ENCODE measurements at places on chromosomes 16 and 17.

- no peak for DNase-seq
These were observed 114.9 kb upstream of the PLCG2 start for GRCh38 chr16:81664153-81664552.

DNA sequence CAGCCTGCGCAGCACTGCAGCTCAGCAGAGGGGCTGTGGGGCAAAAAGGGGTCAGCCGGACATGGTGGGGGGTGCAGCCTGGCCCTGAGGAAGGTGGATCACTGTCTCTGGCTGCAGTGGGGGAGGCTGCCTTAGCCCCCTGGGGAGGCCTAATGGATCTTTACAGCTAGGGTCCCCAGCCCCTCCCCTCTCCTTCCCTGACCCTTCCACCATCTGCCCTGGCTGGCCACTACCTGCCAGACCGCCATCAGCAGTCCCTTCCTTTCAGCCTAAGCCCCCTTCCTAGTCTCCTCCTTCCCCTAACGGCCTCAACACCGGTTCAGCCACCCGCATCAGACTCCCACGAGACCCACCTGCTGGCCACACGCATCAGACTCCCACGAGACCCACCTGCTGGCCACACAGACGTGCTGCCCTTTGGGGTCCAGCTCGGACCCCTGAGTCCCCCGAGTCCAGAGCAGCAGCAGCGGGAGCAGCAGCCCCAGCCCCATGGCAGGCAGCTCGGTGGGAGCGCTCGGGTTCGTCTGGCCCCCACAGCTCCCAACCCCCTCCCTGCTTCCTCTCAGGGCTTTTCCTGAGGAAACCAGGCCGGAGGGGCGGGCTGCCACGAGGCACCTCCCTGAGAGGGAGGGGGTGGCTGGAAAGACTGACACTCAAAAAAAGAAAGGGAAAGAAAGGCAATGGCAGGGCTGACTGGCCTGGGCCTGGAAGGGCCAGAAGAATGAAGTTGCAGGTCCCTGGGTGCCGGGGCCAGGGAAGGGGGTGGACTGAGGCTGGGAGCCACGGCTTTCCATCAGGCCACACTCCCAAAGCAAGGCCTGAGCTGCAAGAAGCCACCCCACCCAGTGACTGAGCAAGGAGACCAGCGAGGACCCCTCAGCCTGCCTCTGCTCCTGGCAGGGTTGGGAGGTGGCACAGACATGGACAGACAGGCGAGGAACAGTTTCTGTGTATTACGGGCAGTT, at the start of gene SCARF1:
TSS of gene SCARF1 (minus strand) at position 526 of the 965 bp plus-strand sequence. CDS start at position 491, 35 bp downstream.
- no peak for DNase-seq

DNA sequence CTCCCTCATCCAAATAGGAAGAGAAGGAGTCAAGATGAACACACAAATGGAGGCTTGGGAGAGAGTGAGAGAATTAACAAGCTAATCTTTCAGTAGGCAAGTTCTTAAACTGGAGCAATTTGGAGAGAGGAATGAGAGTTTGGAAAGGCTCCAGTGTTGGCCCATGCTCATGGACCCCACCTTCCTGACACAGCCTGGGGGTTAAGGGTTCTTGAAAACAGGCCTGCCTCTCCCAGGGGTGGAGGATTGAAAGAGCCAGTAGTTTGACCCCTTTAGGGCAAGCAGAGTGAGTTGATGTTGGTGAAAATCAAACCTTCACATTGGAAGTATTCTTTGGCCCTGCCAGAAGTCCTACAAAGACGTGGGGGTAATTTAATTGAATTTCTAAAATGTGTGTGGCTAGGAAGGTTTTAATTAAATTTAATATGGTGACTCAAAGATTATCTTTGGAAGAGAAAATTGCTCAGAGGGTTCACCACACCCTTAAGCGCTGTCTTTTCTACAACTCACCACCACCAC, 5.8 kb downstream of the HOXB3 start:
- DNase-seq: no peak

GRCh38 chr16:4319454-4320421, 3.9 kb downstream of the GLIS2 start:
- DNase-seq: peak; percentile 73

- peak; percentile 6 for DNase-seq
These were observed 5.2 kb upstream of the AATF start for GRCh38 chr17:36943250-36944191.

DNA sequence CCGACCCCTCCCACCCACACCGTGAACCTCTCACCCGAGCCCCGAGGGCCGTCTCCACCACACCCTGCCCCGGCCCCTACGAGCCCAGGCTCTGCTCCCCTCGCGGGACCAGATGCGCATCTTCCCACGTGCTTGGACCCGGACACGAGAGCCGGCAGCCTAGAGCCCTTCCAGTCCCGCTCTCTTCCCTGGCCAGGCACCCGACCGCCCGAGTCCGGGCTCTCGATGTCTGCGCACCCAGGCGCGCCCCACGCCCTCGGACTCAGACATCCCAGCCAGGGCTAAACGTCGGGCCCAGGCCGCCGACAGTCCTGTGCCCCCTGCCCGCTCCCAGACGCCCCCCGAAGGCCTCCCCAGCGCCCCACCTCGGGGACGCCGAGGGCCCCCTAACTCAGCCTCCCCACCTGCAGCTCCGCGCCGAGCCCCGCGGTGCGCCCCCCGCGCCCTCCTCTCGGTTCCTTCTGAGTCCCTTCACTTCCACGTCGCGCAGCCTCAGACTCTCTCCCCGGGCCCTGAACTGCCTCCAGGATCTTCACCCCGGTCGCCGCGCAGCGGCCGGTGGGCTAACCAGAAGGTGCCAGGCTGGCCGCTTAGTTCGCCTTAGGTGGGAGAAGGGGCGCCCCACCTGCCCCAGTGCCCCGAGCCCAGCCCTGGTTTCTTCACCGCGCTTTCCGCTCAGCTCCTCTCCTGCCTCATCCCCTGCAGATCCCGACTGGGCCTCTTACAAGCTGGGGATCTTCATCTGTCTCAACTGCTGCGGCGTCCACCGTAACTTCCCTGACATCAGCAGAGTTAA, 688 bp downstream of the ADAP2 start:
- DNase-seq: no peak
